BJ (cell line): ENCODE measurements at places on chromosomes 12 and 14.

DNA sequence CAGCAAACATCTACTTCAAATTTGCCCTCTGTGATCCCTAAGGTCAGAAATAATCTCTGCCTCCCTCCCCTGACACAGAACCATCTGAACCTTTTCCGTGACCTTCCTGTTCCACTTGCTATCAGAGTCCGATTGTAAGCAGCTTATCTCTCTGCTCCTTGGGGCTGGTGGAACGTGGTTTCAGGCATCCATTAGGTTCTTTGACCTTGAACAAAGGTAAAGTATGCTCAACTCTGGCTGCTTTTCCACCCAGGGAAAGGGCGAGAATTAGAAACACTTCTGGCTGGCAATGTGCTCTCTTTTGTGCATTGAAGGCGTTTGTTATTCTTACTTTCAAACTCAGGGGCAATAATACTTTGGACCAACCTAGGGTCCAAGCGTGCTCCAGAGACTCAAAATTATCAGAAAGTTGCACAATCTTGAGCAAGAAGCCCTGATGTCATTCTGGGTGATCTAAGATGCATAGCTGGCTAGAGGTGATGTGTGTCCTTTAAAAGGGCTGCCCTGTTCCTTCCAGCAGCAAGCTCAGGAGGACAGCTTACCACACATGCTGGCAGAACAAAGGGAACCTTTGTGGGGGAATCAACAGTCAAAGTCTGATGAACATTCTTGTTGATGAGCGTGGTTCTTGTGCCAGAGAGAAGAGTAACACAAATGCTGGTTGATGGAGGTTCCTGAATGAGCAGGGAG, 29.8 kb downstream of the ADGRD1 start:
- DNase-seq, result no peak

DNA sequence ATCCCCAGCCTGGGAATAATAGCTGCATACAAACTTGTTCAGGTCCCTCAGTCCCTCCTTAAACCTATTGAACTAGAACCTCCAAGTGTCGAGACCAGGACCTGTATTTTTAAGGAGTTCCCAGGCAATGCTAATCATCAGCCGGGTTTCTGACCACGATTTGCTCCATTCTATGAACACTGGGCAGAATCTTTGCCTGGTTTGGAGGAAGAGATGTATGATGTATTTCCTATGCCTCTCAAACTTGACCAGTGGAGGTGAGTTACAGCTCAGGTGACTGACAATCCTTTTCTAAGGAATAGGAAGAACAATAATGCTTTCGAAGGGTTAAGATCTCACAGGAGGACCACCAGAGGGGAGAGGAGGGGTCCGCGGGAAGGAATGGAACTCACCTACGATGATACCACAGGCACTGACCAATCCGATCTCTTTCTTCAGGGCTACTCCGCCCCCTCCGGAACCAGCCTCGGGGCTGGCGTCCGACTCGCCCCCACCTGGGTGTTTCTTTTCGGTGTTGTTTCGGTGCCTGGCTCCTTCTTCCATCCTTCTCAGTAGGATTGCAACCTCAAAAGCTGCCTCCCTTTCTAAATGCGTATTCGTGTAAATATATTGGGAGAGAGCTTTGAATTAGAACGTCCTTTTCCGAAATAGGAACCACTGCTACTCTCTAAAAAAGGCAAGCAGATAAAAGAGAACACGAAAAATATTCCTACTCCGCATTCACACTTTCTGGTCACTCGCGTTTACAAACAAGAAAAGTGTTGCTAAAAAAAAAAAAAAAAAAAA, 895 bp downstream of the SLC7A8 start:
- no peak for DNase-seq

DNA sequence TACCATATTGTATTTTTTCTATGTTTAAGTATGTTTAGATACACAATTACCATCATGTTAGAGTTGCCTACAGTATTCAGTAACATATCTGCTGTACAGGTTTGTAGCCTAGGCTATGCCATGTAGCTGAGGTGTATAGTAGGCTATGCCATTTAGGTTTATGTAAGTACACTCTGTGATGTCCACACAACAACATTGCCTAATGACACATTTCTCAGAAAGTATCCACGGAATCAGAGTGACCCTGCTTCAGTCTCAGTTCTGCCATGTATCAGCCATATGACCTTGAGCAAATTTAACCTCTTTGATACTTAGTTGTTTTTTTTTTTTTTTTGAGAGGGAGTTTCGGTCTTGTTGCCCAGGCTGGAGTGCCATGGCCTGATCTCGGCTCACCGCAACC, 12.7 kb downstream of the SUSD6 start:
- DNase-seq, result no peak

DNA sequence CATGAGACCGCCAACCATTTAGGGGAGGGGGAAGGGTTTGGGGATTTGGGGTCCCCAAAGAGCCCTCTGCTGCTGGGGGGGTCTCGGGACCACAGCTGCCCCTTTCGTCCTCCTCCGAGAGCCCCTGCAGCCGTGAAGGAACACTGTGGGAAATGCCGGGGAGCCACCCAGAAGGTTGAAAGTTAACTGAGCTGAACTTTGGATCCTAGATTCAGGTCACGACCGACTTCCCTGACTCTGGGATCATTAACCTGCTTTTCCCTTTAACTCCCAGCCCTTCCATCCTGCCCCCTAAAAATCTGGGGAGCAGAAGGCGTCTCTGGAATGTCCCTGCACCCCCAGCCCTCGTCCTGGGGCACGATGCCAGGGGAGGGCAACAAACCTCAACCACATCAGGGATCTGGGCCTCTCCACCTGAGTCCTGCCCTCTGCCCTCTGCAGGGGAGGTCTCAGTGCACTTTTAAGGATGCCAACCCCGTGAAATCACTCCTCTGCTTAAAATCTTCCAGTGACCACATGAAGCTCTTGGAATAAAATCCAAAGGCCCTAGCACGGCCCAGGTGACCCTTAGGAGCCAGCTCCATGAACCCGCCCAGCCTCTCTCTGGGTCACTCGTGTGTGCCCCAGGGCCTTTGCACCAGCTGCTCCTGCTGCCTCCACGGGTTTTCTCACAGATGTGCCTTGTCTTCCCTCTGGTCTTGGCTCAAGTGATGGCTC, 95.0 kb downstream of the RFLNA start:
- DNase-seq, result no peak

DNA sequence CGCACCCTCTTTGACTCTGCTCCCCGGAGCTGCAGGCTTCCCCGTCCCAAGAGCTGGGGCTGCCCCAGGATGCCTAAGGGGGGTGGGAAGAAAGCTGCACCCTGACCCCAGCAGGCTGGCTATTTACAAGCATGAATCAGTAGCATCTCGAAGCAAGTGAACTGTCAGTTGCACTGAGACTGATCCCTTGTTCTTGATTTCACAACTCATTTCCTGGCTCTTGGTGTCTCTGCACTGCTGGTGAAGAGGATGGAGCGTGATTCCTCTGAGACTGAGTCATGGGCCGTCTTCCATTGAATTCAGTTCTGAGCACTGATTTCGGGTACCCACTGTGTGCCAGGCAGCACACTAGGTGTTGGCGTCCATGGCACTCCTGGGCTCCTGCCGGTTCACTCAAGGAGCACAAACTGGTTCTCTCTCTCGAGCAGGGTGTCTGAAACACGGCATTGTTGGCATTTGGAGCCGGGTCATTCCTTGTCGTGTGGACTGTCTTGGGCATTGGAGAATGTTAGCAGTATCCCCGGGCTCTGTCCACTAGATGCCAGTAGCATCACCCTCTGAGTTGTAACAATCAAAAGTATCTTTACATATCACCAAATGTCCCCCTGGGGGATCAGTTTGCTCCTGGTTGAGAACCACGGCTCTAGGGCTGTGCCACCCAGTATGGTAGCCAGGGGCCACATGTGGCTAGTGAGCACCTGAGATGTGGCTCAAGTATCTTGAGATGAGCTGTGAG, 86.9 kb downstream of the RIN3 start:
- DNase-seq, result peak; percentile 59

GRCh38 chr14:97491697-97492096, 694.5 kb downstream of the VRK1 start:
- no peak for DNase-seq

DNA sequence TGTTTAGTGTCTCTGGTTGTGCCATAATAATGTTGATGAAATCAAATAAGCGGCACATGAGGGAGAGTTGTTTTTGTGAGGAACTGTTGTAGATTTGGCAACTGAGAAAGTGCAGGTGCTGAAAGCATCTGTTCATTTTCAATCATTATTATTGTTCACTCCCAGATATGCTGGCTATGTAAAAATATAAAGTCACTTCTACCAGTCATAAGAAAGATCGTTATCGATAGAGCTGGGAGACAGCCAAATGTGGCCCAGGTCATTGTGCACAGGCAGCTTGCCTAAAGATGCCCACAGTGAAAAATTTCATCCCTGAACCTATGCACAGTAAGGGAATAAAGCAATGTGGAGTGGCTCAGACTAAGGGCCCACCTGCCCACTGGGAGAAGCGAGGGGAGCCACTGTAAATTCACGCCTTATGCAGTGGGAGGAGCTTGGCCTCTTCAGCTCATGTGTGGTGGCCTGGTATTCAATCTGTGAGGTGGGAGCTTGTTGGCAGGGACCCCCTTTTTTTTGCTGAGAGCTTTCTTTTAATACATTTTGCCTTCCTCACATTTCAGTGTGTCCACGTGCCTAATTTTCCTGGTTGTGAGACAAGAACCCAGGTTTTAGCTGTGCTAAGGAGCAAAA, 1490.8 kb upstream of the TMEM132C start:
- DNase-seq, result no peak

DNA sequence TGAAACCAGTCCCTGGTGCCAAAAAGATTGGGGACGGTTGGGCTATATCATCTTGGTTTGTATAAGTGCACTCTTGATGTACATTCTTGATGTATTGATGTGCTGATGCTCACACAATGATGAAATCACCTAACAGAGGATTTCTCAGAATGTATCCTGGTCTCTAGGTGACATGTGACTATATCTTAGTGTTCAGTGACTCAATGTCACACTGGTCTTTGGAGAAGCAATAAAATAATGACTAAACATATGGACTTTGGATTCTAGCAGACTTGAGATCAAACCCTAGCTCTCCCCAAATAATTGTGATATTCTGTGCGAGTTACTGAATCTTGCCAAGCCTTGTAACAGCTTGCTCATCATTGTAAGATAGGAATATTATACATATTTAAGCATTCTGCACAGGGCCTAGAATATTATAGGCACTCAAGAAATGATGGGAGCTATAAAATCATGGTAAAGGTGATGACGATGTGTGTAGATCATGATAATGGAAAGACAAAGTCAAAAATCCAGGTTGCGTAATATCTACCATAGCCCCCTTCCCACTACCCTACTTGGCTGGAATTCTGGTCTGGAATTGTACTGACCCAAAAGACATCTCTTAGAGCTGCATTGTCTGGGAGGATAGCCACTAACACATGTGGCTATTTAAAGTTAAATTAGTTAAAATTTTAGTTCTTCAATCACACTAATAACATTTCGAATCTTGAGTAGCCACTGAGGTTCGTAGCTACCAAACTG, 117.6 kb upstream of the PWP1 start:
- DNase-seq, result no peak

DNA sequence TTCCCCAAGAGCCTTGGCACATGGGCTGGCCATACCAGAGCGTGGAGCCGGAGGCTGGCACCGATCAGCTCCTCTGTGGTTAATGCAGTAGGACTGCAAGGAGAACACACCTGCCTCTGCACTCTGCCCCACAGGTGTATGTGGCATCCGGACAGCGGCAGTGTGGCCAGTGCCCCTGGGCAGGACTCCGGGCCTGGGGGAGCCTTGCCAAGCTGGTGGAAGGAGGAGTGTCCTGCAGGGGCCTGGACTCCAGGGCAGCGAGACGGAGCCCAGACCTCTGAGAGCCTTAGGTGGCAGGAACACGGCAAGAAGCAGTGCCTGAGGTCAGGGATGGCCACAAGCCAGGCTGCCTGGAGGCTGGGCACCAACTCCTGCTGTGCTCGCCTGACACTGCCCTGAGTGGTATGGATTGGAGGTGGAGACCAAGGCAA, 5.3 kb upstream of the BEGAIN start:
- no peak for DNase-seq

- no peak for DNase-seq
These were observed 47.2 kb downstream of the ERH start for GRCh38 chr14:69350892-69351291.

DNA sequence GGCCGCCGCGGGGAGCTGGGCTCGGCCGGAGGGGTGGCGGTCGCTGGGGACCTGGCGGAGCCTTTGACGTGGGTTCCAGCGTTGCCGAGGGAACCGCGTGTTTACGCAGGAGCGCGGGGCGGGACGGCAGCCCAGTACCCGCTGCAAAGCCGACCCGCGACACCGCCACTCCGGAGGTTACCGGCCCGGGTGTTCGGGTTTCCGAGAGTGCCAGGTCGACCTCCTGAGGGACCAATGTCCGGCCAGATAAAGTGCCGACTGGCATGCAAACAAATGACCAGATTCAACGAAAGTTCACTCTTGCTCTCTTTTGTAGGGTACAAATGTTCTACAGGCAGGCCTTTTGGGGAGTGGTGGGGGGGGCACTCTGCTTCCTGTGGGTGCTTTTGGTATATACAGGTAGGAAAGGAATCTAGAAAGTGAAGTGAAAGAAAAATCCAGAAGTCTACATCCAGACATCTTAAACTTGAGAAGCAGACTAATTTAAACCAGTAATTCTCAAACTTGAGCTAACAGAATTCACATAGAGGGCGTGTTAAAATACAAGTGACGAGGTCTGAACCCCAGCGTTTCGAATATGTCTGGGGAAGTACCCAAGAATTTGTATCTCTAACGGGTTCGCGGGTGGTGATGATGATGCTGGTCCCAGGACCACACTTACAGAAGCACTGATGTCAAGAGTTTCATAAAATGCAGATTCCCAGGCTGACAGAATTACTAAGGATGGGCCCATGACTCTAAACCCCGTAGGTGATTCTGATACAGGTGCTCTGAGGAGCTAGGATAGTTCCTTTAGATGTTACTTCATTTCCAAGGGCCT, at the start of gene GPR135:
Gene GPR135 (minus strand): TSS at position 65 of the 820 bp plus-strand sequence. CDS start 154 bp downstream, outside the sequence.
- DNase-seq, result no peak

DNA sequence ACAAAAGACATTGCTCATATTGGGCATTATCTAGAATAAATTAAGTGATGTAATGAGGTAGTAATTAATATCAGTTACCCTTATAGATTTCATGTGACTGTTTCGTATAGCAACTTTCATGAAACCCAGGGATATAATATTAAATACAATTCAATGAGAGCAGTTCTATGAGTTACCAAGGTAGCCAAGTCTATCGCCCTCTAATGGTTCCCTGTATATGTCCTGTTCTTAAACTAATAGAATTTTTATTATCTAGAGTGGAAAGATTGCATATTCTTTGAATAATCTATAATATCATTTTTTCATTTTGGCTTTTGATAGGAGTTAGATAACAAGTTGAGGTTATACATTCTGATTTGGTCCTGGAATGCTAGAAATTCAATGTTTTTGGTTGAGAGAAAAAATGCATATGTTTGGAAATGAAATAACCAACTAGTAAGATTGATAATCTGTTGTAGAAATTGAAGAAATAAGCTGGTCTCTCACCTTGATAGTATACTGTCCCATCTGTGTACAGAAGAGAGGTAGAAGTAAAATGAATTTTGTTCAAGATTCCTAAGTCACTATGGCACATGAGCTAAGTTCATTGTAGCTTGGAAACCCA, 59.7 kb downstream of the SCFD1 start:
- no peak for DNase-seq
